GM23248 (cell line): ENCODE measurements at places on chromosomes 5 and 9. TPM values are rescaled to one million over a fixed set of nuclear protein-coding genes. Genes with fewer than 3 reads are reported as not detected.

GRCh38 chr5:50864466-50864865 is 198.0 kb downstream of the PARP8 start:
- H3K4me3 ChIP-seq = no peak overlapping the region
- no peak overlapping the region for H3K27ac ChIP-seq
- H3K36me3 ChIP-seq = no peaks in the 10 kb centered on the region
- H3K27me3 ChIP-seq = no peaks in the 10 kb centered on the region
- no peaks in the 10 kb centered on the region for H3K4me1 ChIP-seq

GRCh38 chr5:93915142-93915553 is 173.7 kb upstream of the POU5F2 start:
- H3K36me3 ChIP-seq = no peaks in the 10 kb centered on the region
- H3K27ac ChIP-seq = no peak overlapping the region
- no peaks in the 10 kb centered on the region for H3K4me1 ChIP-seq
- no peak overlapping the region for H3K4me3 ChIP-seq

GRCh38 chr5:27240791-27241190 is 202.4 kb upstream of the CDH9 start:
- no peaks in the 10 kb centered on the region for H3K27me3 ChIP-seq
- no peak overlapping the region for H3K4me3 ChIP-seq
- H3K36me3 ChIP-seq = no peaks in the 10 kb centered on the region
- DNase-seq = no peak

- H3K4me3 ChIP-seq = no peak overlapping the region
- no peaks in the 10 kb centered on the region for H3K27me3 ChIP-seq
- H3K36me3 ChIP-seq = no peaks in the 10 kb centered on the region
- no peaks in the 10 kb centered on the region for H3K4me1 ChIP-seq
- H3K27ac ChIP-seq = no peak overlapping the region
Measured at GRCh38 chr5:31300501-31300900, 107.0 kb downstream of the CDH6 start.

DNA sequence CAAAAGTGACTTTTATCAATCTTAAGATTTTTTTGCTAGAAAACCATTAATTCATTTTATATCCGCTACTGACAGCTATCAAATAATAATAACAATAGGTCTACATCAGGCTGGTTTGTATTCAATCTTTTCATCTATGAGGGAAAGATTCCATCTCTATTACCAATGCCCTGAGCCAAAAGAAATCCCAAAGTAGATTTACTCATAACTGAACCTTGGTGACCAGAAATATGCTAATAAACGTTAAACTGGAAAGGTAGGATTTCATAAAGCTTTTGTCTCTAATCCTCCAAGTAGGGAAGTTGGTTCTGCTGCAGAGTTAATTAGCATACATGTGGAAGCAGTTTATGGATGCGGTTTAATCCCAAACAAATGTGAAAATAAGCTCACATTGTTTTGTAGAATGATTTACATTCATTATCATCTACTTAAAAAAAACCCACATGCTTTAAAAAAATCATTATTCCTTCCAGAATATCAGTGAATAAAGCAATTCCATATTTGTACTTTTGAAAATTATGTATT is 715.5 kb downstream of the CETN3 start:
- H3K27me3 ChIP-seq = no peaks in the 10 kb centered on the region
- H3K4me1 ChIP-seq = no peaks in the 10 kb centered on the region
- H3K4me3 ChIP-seq = no peak overlapping the region

CDH6 gene
- polyA plus RNA-seq = 4.1 and 4.2 TPM in 2 replicates

SLC34A3 gene
- not detected in 2 replicates for polyA plus RNA-seq
